ENCODE measurements at places on chromosomes 12 and 14.

DNA sequence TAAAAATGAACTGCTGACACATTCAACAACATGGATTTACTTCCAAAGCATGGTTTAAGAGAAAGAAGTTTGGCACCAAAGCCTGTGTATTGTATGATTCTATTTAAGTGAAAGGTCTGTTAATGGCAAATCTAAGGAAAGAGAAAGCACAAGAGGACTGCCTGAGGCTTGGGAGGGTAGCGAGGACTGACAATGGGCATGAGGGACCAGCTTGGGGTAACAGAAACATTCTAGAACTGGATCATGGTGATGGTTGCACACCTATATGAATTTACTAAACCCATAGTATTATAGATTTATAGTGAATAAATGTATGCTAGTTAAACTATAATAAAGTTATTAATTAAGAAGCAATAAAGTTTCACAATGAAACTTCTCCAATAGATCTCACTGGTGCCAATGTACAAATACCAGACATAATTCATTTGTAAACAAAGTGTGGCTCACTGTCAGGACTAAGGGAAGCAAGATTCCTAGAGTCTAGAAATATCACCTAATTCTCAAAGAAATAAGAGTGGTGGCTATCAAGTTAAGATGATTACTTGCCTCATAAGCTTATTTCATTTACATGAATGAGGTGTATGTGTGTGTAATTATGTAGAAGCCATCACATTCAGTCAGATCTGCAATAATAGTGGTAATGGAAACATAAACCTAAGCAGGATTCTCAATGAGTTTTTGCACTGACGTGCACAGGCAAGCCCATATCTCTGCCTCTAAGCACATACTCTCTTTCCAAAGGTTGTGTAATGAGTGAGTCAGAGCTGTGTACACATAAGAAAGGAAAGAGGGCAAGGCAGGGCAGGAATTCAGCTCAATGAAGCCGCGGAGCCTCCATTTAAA is 353.4 kb downstream of the KCNH5 start:
- peak; percentile 10 for DNase-seq

DNA sequence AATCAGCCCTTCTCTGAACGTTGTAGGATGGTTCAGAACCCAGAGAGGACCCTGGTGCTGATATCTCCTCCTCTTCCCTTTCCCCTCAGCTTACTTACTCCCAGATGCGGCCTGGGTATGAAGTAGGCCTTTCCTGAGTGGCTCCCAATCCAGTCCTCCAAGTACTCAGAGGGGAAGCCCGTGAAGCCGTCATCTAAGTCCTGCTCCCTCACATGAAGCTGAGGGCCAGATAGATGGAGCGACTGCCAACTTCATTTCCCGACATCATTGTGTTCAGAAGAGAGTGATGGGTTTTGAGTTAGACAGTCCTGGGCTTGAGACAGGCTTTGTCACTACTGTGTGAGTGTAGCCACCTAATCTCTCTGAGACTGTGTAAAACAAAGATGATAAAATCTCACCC is 2.7 kb downstream of the APOLD1 start:
- no peak for DNase-seq

DNA sequence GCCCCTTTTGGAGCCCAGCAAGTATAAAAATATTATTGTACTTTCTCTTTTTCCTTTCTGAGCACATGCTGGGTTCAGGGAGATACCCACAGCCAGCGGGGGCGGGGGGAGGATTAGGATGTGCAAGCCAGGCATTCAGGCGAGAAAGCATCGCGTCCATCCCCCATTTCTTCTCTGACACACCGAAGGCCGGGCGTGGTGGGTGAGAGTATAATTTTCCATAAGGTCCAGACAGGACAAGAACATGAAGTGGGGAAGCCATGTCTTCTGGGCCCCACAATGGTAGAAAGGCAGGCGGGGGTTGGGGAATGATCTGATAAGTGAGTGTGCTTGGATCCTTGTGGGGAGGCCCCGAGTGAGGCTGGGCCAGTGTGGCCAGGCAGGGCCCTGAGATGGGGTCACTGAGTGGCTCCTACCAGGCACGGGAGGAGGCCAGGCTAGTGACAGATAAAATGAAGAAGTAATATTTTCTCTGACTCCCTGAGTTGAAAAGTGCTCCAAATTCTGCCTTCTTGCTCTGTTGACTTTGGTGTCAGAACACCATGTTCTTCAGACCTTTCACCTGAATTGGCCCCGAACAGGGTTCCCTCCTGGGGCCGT is 10.7 kb upstream of the LRTM2 start:
- DNase-seq: no peak

DNA sequence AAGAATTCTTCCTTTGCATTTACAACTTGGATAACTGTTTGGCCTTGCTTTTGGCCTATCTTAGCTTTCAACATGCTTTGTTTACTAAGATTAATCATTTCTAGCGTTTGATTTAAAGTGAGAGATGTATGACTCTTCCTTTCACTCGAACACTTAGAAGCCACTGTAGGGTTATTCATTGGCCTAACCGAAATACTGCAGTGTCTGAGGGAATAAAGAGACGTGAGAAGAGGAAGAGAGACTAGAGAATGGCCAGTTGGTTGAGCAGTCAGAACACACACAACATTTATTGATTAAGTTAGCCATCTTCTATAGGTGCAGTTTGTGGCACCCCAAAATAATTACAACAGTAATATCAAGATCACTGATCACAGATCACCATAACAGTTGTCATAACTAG is 62.3 kb upstream of the CCDC175 start:
- DNase-seq: no peak

DNA sequence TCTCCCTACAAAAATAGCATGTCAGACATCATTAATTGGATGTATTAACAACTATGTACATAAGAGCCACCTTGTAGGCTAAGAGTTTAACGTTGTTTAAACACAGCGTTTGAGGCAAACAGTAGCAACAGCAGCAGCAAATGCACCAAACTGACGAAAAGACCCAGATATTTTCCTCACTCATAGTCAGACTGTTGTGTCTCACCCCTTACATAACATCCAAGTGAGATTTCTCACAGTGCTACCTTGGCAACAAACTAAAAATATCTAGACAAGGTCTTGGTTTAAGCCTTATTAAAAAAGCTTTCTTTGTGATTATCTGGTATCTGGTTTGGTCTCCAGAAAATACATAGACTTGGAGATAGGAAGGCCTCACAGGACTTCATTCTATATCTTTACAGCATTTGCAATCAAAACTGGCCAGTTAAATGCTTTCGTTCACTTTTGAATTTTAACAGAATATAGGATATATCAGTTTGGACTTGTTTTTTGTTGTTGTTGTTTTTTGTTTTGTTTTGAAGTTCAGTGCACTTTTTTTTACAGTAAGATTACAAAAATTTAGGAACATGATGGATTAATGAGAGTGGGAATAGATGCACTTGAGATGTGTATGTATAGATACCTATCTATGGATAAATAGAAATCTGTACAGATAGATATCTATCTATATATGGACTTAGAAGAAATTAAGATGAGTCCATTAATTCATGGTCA is 4.1 kb downstream of the BHLHE41 start:
- DNase-seq: no peak

DNA sequence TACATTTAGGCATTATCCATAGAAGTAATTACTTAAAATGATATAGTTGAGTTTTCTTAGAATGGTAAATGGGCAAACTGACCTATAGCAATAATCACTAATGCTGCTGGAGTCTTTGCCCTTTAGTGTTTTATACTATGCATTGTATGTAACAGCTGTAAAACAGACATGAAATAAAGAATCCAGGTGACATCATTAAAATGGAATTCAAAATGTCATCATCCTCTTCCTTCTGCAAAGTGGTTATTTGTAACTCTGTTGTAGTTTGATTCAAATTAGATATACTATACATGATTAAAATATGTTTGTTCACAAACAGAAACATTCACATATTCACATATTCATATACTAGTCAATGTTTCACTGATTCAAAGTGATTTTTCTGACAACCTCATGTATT is 598.8 kb downstream of the SLC16A7 start:
- no peak for DNase-seq

DNA sequence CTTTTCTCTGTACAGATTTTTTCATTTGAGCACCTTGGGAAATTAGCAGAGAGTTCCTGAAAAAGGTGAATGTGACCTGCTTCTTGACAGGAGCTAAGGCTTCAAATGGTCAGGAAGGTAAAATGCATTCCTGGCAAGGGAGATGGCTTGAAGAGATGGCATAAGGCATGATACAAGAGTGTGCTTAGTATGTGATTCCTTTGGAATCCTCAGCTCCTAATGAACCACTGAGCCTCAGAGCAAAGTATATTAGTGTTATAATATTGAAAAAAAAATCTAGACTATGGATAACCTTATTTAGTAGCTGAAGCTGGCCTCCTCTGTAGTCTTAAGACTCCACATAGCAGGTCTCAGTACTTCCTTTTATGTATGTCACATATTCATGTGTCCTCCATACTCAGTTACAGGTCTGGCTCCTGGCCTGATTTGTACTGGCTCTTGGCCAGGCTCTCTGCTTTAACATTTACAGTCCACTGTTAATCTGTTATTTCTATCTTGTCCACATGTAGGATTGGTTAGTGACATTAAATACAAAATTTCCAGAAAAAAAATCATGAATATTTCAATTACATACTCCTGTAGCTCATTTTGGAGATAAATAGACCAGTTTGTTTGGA is 17.9 kb downstream of the TOGARAM1 start:
- no peak for DNase-seq

DNA sequence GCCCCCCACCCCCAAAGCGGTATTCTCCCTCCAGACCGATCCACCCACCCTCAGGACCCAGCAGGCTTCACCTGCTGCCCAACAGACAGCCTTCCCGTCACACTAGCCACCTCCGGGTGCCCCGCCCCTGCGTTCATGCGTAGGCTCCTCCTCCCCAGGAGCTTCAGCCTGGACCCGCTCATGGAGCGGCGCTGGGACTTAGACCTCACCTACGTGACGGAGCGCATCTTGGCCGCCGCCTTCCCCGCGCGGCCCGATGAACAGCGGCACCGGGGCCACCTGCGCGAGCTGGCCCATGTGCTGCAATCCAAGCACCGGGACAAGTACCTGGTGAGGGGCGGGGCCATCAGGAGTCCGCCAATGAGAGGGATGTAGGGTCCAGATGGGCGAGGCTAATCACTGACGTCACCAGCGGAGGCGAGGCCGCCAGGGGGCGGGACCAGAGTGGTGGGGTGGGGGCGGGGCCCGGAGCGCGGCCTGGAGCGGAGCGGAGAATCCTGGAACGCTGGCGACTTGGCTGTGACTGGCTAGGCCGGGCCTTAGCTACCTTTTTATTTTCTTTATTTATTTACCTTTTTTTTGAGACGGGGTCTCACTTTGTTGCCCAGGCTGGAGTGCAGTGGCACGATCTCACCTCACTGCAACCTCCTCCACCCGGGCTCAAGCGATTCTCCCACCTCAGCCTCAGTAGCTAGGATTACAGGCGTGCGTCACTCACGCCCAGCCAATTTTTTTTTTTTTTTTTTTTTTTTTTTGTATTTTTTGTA is 4.4 kb downstream of the TNS2 start:
- DNase-seq: no peak

DNA sequence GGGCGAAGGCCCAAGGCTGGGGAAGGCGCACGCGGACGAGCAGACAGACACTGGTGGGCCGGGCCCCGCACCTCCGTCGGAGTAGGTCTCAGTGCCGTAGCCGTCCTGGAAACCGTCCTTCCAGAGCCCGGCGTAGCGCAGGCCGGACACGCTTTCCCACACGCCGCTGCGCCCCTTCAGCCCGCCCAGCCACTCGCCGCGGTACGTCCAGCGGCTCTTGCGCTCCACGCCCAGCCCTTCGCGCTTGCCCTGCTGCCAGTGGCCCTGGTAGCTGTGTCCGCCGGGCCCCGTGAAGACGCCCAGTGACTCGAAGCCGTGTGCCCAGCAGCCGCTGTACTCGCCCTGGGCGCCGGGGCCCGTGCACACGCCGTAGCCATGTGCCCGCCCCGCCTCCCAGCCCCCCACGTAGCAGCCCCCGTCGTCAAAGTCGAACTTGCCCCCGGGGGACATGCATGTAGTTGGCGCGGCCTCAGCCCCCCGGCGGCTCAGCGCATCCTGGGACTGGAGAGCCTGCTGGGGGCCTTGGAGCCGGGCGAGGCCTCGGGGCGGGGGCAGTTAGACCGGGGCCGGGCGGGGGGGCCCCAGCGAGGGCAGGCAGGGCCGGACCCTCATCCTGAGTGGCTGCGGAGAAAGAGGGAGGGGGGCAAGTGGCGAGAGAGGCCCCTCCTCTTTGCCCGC is 1.4 kb downstream of the JPH4 start:
- no peak for DNase-seq

DNA sequence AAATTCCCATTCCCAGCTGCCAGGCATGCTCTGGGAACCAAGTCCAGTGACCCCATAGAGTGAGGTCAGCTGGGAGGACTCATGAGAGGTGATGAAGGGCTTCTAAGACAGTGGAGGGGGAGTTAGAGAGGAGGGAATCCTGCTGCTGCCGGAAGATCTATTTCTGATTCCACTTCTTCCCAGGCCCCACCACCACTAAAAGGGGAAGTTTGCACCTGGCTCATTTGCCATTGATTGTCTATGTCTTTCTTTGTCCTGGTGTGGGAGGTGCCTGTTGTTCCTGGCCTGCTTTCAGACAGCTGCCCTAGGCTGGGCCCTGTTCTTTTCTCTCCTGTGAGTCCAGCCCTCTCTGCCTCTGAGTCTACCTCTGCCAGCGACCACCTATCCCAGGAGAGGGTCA is 3.0 kb upstream of the KRT6A start:
- DNase-seq: no peak

DNA sequence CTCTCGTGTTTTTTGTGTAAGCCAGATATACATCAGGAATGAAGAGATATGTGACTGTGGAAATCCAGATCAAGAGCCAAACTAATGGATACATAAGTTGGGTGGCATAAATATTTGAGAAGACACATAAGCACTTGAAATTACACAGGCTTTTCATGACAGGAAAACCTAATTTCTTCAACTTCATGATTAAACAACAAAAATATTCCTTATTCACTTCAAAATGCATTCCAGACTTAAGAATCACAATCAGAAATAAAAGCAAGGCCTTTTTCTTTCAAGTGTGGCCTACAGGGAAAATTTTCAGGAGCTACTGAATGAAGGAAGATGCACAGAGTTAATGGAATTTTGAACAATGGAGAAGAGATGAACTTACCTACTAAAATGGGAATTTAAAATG is 515.6 kb downstream of the FOXG1 start:
- no peak for DNase-seq

GRCh38 chr12:59844750-59845149 is 248.9 kb downstream of the SLC16A7 start:
- no peak for DNase-seq

- DNase-seq: no peak
Measured at GRCh38 chr14:101226265-101226602, 322.7 kb upstream of the RTL1 start.
